GM12891 (cell line): ENCODE measurements at places on chromosomes 1 and 21.

- DNase-seq, result no peak
These were observed 13.7 kb downstream of the KIRREL1 start for GRCh38 chr1:158007180-158007579.

GRCh38 chr1:79190074-79190473, 183.5 kb upstream of the ADGRL4 start:
- no peak for DNase-seq

DNA sequence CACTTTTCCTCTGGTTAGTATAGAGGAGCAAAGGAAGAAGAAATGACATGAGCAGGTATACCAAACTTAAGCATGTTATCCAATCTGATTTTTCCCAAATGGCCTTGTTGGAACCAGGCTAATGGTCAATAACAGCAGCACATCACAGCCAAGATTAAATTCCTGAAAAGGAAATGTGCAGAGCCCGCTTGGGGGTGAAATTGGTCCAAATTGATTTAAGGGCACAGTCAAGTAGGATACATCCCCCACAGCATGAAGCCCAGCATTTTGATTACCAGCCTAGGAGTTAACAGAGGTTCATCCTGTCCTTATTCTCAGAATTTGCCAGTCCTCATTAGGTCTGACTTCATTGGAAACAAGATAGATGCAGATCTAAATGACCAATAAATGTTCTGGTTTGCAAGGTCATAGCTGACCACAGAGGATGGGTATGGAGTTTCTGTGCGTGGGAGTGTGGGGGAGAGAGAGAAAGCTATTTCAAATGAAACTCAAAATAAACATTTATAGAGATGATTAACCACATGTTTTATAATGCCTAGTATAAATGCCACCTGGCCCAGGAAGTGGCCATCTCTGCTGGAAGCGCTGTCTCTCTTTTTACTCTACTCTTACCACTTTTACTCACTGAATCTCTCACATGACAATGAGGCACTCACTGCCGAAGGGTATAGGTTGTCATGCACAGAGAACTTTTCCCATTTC, 38.7 kb downstream of the RGS5 start:
- no peak for DNase-seq

DNA sequence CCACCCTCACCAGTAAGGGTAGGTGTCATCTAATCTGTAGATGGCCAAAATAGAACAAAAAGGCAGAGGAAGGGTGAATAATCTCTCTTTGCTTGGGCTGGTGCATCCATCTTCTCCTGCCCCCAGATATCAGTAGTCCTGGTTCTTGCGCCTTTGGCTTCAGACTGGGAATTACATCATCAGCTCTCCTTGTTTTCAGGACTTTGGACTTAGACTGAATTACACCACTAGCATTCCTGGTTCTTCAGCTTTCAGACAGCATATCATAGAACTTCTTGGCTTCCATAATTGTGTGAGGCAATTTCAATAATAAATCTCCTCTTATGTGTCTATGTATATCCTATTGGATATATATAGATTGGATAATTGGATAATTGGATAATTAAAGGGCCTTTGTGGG, 403.0 kb upstream of the USP24 start:
- no peak for DNase-seq

DNA sequence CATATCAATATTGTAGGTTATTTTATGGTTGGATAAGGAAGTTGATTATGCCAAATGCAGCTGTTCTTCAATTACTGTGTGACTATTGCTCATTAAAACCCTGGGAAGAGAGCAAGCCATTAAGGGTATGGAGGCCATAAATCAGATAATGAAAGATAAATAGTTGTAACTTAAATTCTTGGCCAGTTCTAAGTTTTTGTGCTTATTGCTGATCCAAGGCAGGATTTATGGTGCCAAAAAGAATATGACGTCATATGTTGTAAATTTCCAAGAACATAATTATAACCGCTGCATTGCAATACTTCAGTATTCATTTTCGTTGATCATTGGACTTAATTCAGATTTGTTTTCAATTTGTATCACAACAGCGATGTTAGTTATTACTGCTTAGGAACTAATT, 211.6 kb downstream of the LRRC40 start:
- no peak for DNase-seq

DNA sequence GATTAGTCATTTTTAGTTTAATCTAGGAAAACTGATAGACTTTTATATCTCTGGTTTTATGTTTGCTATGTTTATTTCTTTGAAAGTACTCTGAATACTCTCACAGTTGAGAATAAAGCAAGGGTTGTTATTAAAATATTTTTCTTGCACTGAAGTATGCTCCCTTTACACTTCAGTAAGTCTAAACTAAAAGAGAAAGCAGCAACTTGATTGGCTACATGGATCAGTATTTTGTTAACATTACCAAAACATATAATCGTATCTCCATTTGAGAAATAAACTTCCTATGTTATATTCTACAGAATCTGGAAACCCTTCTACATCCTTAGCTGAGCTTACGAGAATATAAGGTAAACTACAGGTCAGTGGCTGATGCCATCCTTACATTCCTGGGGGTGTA, 149.5 kb upstream of the HP1BP3 start:
- no peak for DNase-seq

- DNase-seq, result no peak
These were observed 8.0 kb downstream of the CSF1 start for GRCh38 chr1:109918671-109919070.

GRCh38 chr1:117574161-117574835, 31.6 kb upstream of the TENT5C start:
- DNase-seq, result no peak

DNA sequence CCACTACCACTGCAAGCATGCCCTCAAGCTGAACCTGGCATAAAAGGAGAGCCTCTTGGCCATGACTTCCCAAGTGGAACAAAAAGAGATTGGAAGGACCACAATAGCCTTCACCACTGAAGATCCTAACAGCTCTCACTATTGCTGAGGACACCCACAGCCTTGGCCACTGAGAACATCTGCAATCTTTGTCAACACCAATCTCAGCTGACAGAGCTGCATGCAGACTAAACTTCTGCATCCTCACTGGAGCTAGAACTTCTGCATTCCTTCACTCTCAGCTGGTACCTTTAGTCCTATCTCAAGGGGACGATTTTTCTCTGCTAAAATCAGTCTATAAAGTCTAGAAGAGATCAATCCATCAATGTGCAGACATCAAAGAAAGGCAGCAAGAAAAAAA, 8.3 kb upstream of the FCRL2 start:
- DNase-seq, result no peak

GRCh38 chr1:187839873-187840272, 1011.1 kb downstream of the PLA2G4A start:
- DNase-seq, result no peak

DNA sequence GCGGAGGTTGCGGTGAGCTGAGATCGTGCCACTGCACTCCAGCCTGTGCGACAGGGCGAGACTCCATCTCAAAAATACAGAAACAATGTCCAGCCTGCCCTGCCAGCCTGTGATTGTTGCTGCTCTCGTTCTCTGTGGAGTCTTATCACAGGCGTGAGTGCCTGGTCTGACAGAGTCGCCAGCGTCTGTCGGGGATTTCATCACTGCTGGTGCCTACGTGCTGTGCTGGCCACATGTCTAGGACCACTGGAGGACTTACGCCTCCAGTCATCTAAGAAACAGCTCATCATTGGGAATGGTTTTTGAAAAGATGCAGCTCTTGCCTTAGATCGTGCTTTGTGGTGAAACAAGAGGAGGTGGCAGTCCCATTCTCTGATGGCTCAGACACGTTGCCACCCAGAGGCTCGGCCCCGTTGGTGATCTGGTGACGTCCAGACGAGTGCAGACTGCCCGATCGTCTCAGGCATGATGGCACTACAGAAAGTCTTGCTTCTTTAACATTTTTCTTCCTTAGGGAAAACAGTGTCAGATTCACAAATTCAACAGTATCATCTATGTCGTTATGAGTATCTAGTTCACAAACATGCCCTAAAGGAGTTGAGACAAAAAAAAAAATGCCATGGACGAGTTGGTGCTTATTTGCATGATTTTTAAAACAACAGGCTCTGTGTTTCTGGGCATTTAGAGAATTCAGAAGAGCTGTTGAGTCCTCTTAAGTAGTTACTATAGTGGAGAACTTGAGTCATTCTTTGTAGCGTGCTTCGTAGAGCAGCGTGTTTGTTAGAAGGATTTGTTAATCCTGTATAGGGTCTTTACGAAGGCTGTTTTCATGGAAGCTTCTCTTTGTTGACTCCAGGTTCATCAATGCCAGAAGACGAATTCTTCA, 47.5 kb downstream of the CBS start:
- no peak for DNase-seq

- DNase-seq, result no peak
These were observed 7.2 kb downstream of the ATP1B1 start for GRCh38 chr1:169113613-169114119.
